ENCODE measurements at places on chromosomes 1 and 21.

- DNase-seq = no peak
These were observed 89.4 kb upstream of the B3GALT2 start for GRCh38 chr1:193275773-193276172.

DNA sequence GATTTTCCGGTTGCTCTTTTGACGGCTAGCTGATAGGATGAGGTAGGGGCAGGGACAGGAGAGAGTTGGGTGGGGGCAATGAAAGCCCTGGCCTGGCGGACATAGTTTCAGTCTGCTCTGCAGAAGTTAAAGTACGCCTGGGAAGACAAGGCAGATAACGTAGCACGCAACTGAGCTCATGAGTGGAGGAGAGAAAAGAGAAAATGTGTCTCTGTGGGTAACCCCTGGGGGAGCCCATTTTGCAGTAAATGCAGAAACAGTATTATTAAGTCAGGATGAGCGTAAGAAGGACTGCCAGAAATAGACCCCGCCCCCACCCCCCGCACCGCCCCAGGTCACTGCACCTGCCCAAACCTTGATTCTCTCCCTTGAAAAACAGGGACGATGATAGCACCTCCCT is 51.7 kb upstream of the TARBP1 start:
- no peak for DNase-seq

DNA sequence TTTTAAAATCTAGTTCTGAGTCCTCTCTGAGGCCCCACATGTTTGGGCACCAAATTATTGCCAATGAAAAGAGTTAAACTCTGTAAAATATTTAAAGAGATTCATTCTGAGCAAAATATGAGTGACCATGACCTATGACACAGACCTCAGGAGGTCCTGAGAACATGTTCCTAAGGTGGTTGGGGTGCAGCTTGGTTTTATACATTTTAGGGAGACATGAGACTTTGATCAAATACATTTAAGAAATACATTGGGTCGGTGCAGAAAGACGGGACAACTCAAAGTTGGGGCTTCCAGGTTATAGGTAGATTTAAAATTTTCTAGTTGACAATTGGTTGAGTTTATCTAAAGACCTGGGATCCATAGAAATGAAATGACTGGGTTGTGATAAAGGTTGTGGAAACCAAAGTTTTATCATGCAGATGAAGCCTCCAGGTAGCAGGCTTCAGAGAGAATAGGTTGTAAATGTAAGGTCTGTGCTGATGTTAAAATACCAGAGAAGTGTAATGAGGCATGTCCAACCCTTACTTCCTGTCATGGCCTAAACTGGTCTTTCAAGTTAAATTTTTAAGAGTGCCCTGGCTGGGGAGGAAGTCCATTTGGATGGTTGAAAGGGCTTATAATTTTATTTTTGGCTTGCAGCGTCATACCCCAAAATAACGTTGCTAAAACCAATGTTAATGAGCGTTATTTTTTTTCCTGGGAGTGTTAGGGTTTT is 274.9 kb downstream of the NUF2 start:
- DNase-seq = no peak

DNA sequence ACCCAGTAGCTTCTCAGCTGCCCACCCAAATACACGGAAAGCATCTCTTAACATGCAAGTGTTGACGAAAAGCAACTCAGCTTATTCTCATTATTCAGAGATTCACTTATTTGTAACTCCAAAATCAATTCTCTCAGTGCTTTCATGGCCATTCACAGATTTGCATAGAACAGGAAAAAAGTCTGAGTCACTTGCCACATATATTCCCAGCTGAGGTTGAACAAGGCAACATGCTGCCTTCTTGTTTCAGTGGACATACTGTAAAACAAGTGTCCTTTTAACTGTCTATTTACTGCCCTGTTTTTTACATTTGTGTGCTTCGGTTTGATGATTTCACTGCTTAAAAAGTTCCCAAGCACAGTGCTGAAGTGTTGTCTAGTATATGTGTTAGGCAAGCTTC is 273.0 kb downstream of the LTN1 start:
- DNase-seq = no peak

GRCh38 chr1:36612121-36612520 is 129.4 kb upstream of the CSF3R start:
- no peak for DNase-seq

DNA sequence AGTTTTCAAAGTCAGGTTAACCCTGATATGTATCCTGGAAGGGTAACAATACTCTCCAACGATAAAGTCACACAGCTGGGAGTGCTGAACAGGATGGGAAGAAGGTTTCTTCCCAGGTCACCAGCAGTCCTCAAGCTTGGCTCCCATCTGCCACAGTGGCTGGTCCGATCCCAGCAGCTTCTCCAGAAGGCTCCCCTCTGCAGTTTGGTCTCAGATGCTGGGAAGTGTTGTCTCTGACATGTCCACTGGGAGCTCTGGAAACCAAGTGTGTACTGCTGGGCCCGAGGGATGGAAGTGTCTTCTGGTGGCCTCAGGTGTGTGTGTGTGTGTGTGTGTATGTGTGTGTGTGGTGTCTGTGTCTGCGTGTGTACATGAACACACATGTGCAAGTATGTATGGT is 16.4 kb upstream of the GNL2 start:
- no peak for DNase-seq
